ENCODE measurements at places on chromosomes 12 and 14.

GRCh38 chr14:99118946-99119345 is 153.1 kb downstream of the BCL11B start:
- DNase-seq: no peak

DNA sequence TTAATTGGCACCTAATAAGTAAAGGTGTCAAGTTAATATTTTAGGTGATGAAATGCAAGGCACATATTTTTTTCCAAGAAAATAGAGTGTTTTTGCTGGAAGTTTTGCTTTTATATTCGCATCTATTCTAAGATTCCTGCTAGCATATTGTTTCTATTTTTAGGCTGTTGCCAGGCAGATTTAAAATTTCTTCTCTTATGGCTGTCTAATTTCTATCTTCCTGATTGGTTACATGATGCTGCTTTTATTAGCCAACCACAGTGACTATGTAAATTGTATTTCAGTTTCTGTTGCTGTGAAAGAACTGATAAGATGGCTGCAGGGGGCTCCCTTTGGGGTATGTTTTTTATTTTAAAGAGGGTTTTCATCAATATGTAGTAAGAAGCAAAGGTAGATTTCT is 42.7 kb downstream of the ATF7IP start:
- DNase-seq: peak; percentile 39

GRCh38 chr14:23556700-23557440 is 799 bp downstream of the THTPA start:
- DNase-seq: peak; percentile 28

- peak; percentile 71 for DNase-seq
Measured at GRCh38 chr14:90871605-90872233, 55.5 kb upstream of the TTC7B start.

- no peak for DNase-seq
Measured at GRCh38 chr12:113244047-113244460, 22.8 kb downstream of the TPCN1 start.

DNA sequence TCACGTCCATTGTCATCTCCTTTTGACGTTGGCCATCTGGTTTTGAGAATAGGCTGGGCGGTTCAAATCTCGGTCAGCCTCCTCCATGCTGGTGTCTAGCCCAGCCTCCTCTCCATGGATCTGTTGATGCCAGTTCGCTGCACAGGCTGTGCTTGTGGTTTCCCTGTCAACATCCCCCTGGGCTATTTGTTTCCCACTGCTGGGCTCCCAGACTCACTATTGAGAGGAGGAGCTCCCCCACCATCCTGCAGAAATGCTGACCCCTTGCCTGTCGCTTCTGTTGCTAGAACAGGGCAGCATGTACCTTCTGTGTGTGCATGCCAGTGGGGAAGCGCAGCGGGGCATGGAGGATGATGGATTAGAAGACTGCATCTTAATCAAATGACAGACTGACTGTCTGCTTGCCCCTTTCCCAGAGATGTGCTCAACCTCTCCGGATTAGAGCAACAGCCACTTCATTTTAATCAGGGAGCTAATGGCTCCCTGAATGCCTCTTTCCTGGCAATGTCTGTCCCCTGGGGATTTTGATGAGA is 170.5 kb downstream of the TSPAN9 start:
- no peak for DNase-seq

- DNase-seq: no peak
Measured at GRCh38 chr14:76742966-76743365, 18.3 kb upstream of the VASH1 start.

- DNase-seq: no peak
Measured at GRCh38 chr12:11539156-11539555, 110.3 kb upstream of the ETV6 start.

- no peak for DNase-seq
Measured at GRCh38 chr12:5268424-5269210, 163.3 kb upstream of the NTF3 start.

DNA sequence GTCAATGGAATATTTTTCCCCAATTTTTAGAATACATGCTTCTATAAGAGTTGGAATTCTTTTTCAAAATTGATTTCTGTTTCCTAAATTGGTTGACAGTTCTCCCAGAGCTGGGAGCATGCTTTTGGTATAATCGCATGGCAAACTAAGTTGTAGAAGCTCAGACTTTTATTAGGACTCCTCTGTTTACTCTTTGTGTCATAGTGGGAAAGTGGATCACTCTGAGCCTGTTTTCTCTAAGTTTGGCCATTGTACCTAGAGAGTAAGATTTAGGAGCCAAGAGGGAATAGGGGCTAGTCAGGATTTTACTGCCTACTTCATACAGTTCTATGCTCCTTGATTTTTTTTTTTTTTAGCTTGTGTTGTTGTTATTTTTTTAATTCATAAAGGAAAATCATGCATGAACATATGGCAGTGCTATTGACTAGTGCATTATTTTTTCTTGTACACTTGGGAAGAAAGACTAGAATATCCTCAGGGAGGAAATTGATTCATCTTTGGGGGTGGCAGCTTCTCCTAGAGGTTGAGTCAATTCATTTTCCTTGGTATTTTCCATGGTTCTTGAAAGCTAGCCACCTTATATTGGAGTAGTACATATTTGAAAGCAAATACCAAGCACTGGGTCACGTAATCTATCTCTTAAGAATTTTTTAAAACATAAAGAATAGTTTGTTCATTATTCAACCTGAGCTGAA is 77.7 kb upstream of the TRAF3 start:
- peak; percentile 53 for DNase-seq

- DNase-seq: peak; percentile 33
Measured at GRCh38 chr14:96683562-96684289, 113.5 kb upstream of the VRK1 start.

- DNase-seq: no peak
Measured at GRCh38 chr12:118017926-118018325, 1.4 kb downstream of the RFC5 start.

DNA sequence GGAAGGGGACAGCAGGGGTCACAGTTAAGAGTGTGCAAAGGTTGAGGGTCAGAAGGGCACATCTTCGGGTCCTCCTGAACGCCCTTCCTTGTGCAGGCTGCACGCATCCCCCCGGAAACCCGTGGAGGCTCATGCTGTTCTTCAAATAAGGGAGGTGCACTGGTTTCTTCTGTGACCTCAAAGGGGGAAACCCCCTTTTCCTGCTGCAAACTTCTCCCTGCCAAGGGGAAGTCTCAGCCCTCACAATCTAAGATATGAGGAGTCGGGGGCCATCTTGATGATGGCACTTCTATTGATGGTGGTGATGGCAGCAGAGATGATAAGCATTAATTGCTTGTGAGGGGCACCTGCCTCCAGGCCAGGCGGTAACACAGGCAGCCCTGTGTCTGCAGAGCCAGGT is 40.0 kb downstream of the ISCA2 start:
- DNase-seq: no peak

- no peak for DNase-seq
Measured at GRCh38 chr14:61589691-61590581, 105.4 kb upstream of the HIF1A start.

DNA sequence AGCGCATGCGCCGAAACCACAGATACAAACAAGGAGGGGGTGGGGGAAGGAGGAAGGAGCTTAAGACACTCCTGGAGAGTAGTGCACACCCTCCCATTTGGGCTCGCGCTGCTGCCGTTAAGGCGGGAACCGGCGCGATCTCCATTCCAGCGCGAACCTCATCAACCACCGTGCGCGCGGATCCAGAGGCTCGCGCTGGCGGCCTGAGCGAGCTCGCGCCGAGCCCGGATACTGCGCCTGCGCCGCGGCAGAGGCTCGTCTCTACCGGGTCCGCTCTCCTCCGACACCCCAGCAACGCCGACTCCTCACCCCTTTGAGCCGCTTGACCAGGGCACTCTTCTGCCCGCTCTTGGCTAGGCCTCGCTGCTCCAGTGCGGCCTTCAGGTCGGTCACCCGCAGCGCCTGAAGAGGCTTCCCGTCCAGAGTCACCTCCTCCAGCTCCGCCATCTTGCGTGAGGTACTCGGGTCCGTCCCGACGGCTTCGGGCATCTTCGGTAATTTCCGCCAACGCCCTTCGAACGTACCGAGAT is at the start of gene ACIN1:
ACIN1 (minus strand) TSS at position 471 of the 530 bp plus-strand sequence; CDS start at position 447, 24 bp downstream.
- peak; percentile 91 for DNase-seq

- DNase-seq: no peak
Measured at GRCh38 chr14:39025250-39025809, 77.7 kb downstream of the SEC23A start.

GRCh38 chr14:72633551-72633950 is 260.4 kb downstream of the DPF3 start:
- no peak for DNase-seq

GRCh38 chr12:31317471-31318395 is 8.2 kb downstream of the SINHCAF start:
- peak; percentile 31 for DNase-seq

DNA sequence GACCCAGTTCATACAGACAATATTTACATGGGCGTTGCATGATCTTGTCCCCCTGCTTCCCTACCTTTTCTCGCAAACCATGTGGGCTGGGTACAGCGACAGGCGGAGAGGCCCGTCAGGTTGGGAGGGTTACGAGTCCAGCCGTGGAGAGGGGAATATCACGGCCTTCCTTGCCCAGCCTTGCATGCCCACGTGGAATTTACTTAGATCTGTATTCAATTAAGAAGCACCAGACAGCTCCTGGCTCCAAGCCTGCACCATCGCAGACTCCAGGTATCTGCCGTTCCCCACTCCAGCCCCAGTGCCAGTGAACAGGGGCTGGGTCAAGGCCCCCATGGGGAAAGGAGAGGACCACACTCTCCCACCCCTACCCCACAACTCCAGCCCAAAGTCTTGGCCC is 29.8 kb downstream of the BCL11B start:
- no peak for DNase-seq

DNA sequence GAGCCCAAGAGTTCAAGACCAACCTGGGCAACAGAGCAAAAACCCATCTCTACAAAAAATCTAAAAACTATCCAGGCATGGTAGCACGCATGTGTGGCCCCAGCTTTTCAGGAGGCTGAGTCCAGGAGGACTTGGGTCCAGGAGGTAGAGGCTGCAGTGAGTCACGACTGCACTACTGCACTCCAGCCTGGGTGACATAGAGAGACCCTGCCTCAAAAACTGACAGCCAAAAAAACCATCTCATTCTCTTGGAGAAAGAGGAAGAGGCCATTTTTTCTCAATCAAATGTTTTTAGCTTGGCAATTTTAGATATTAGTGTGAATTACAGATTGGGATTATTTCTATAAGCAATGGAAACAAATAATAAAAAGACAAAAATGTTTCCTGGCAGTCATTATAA is 38.2 kb downstream of the ZFC3H1 start:
- DNase-seq: no peak

DNA sequence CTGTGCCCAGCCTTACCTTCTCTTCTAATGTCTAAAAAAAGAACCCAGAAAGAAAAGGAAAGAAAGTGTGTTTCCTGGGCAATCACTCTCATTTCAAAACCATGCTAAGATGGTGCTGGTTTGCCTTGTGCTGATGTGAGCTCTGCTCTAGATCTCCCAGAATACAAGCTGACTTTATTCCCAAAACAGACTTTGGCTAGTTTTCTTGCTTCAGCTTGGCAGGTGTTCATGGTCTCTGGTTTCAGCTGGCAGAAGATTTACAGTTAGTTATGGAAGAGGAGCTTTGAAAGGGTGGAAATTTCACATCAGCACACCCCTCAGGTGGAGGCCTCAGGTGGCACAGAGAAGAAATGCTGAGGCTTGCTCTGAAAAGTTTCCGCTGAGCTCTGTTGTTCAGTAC is 34.4 kb downstream of the PPP1R36 start:
- no peak for DNase-seq

DNA sequence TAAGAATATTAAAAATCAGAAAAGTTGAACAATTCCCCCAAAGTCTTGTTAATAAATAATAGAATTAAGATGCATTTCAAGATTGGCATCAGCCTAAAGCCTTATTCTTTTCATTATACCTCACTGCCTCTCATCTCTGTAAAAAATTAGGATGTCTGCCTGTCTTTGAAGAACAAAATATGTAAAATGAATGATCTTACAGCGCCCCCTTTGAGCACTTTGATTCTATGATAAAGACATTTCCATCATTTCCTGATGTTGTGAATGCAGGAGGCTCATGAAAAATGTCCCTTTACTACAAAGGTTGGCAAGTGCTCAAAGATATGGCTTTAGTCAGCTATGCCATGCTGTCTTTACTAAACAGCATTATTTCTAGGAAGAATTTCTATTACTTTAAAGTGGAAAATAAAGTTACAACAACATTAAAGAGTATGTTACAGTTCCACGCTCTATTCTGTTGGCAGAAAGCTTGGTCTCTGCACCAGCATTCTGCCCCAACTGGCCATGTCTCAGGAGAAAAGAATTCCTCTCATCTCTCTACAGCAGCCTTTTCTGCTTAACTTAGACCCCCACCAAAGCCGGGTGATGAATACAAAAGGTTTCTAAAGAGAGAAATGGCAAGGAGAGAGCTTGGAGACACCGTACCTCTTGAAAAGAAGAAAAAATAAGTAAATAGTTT is 95.1 kb downstream of the LLPH start:
- peak; percentile 80 for DNase-seq

DNA sequence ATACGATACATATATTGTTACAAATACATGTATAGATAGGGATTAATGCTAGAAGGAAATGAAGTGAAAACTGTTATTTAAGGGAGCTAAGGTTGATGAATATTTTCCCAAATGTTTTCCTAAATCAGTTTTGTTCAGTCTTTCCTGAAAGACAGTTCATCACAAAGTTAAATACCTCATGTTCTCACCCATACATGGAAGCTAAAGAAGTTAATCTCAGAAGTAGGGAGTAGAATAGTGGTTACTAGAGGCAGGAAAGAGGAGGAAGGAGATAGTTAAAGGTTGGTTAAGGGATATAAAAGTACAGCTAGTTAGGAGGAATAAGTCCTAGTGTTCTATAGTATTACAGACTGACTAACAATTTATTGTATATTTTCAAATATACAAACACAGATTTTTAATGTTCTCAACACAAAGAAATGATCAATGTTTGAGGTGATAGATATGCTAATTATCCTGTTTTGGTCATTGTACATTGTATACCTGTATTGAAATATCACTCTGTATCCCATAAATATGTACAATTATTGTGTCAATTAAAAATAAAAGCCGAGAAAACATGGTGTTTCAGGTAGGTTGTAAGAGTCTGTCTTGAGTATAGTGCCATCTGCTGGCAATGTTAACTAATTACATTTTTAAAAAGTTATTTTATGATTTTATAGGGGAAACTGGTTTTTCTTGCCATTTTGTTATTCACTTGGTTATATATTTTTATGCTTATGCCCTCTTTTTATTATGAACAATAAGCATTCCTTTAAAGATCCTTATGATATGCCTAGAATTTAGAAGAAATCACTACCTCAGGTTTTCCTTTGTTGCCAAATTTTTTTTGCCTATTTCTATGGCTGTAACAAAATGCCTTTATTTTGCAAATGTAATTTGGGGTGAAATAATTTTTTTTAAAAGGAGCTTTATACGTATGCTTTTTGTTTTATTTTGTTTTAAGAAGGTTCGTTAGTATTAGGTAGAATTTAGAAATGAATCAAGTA is 26.9 kb downstream of the ZDHHC17 start:
- DNase-seq: peak; percentile 58
